K562 (cell line): ENCODE measurements at places on chromosomes 7 and 10.
A peak's percentile ranks its signal among the peaks of the same experiment; 100 is the strongest.

GRCh38 chr10:4103603-4104002, 318.6 kb upstream of the KLF6 start:
- no peak for DNase-seq

GRCh38 chr7:141610671-141611070, 59.5 kb downstream of the AGK start:
- no peak for DNase-seq

GRCh38 chr7:157011333-157012112, 1.1 kb upstream of the MNX1 start:
- no peak for DNase-seq

DNA sequence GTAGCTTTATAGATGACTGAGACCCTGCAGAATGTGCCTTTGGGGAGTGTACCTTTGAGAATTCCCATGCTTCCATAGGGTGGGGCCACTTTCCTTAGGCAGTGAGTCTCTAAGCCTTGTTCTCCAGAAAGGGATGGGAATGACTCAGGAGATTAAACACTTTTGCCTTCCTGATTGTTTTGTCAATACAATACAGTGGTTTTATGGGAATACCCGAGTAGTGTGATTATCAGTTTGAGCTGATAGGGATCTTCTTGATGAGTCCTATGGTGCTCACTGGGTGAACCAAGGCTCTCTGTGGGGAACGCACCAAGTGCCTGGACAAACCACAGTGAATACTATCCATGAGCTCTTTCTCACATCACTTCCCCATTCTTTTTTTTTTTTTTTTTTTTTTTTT, 6.3 kb downstream of the MYOF start:
- DNase-seq, result no peak

DNA sequence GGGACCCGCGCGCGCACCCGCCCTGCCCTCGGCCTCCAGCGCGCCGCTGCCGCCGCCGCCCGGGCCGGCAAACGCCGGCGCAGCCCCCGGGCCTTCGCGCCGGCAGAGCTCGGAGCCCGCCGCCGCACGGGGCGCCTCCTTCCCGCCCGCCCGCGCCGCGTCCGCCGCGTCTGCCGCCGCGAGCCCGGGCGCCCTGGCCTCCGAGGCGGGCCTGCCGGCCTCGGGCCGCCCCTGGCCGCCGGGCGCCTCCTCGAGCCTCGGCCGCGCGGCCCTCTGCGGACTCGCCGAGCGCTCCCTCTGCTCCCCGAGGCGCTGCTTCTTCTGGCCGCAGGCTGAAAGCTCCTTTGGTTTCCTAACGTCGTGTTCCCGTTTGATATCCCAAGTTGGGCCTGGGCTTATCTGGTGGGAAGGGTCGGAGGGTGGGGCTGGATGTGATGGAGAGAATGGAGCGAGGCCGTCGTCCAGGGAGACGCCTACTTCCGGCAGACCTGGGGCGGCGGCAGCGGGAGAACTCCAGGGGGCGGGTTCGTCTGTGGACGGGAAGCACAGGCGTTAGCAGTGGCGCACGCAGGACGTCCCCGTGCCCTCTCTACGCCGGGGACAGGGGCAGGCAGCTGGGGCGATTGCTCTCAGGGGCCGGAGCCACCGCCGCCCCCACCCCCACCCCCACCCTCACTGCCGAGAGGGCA, 221.0 kb downstream of the PHTF2 start:
- peak; percentile 93 for DNase-seq

GRCh38 chr7:3280445-3280844, 20.6 kb upstream of the SDK1 start:
- no peak for DNase-seq

- no peak for DNase-seq
Measured at GRCh38 chr10:101879456-101880231, 36.0 kb upstream of the KCNIP2 start.

GRCh38 chr10:28250782-28251181, 52.1 kb downstream of the MPP7 start:
- no peak for DNase-seq

DNA sequence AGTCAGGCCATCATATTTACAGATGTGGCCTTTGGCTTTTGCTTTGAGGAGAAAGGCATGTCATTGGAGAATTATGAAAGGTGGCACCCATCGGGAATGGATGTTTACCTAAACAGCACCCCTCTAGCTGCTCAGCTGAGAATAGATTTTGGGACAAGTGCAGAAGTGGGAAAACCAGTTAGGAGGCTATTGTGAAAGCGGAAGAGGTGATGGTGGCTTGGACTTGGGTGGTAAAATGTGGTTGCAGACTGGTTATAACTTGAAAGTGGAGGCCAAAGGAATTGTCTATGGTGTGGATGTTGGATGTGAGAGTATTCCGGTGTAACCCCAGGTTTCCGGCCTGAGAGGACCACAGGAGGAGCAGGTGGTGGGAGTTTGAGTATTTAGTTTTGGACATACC, 5.2 kb upstream of the SLC12A9 start:
- DNase-seq, result no peak

GRCh38 chr7:124643311-124643811, 122.2 kb downstream of the GPR37 start:
- no peak for DNase-seq

- no peak for DNase-seq
Measured at GRCh38 chr7:71544816-71545215, 412.9 kb downstream of the GALNT17 start.

DNA sequence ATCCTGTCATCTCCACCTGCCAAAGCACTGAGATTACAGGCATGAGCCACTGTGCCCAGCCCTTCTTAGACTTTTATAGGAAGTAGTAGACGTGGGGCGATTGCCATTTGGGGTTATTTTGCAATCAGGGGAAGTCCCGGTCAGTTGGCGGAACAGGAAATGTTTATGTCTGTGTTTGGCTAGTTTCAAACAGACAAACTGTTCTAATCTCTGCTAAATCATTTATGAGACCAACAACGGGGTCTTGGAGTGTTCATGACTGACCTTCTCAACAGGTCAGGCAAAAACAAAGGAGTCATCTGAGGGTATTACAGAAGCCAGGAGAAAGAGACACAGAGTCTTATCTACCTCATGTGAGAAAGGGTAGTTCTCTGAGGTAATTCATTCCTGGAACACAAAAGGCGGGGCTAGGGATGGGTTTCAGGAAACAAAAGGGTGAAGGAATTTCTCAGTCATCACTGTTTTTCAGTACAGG, 6.6 kb upstream of the TPK1 start:
- DNase-seq, result no peak

GRCh38 chr10:32095116-32095733, 39.0 kb upstream of the KIF5B start:
- DNase-seq, result no peak

DNA sequence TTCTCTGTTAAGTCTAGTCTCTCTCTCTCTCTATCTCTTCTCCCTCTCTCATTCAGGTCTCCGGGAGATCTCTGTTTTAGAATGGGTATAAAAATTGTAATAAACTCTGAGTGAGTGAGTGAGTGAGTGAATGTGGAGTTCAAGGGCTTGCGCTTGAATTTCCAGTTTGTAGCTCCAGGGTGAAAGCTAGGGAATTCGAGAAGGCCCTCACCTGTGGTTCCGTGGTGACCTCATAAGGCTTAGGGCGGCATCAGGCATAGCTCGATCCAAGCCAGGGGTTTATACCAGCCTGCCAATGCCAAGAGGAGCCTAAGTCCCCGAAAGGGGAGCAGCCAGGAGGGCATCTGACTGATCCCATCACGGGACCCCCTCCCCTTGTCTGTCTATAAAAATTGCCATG, 456 bp downstream of the AKR1B15 start:
- no peak for DNase-seq

DNA sequence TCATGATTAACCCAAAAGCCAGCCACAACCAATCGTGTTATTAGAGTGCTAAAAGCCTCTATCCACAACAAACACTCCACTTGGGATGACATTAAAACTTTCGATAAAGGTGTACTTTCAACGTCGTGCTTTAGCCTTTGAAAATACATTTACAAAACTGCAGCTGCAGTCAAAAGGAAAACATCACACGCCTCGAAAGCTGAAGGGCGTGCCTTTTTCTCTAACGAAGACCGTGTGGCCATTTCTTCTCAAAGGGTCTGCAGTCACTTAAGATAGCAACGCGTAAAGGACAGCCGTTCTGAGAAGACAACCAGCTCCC, 1.1 kb downstream of the ARHGAP12 start:
- DNase-seq, result no peak

DNA sequence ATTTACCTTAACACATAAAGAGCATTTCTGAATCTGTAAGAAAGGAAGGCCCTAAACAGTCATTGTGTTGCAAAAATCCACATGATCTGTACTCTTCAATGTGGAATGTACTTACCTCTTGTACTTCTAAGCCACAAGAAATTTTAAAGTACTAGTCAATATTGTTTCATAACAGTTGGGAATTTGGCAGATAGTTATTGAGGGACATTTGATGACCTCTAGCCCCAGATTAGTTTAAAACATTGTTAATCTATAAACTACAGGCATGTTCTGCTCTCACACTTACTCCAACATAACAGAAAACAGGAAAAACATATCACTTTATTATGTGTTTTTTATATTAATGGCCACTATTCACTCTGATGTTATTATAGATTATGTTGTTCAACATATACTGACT, 985.7 kb upstream of the LRRTM3 start:
- DNase-seq, result no peak

DNA sequence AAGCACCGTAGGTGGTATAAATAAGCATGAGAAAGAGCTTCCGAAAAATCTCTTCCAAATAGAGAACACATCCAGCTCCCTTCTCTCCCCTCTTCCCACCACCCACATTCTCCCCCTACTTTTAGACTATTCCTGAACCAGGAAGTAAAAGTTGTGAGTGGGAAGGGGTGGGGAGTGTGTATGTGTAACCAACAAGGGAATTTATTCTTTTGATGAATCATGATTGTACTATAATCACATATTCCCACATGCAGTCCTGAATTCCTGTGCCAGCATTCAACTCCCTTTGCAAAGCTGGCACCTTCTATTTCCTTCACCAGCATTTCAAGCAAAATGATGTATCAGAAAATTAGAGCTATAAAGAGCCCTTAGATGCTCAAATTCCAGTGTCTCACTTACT, 230.6 kb upstream of the CHRM2 start:
- DNase-seq, result no peak

DNA sequence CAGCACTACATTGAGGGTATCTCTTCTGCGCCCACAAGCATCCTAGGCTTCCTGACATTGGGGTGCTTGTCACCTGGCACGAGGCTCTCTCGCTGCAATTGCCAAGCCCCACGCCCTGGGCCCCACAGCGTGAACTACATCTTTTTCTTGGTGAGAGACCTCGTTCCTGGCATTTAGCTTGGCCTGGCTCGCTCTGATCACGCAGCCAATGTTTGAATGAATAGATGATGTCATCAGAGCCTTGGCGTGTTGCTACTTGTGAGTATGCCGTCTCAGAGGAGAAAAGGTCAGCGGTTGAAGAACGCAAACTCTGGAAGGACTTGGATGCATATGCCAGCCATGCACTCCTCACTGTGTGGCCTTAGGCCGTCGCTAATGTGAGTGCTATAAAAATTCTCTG, 150.2 kb upstream of the AUTS2 start:
- no peak for DNase-seq

GRCh38 chr7:12490107-12490688, 80.3 kb upstream of the SCIN start:
- peak; percentile 42 for DNase-seq

GRCh38 chr10:100882671-100883311, 30.0 kb upstream of the SLF2 start:
- DNase-seq, result no peak

- peak; percentile 66 for DNase-seq
Measured at GRCh38 chr7:139618482-139619366, 95.2 kb downstream of the CLEC2L start.

- DNase-seq, result no peak
Measured at GRCh38 chr10:71511206-71511605, 114.5 kb downstream of the CDH23 start.

DNA sequence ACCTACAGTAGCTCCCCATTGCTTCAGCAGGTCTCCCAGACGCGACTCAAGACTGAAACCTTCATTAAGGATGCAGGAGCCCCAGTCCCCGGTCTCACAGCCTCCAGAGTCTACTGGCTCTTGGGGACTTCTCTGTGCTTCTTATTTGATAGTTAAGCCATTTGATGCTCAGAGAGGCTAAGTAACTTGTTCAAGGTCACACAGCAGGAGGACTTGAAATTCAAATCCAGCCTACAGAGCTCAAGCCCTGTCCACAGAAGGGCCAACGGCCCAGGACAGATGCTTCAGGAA, 21.2 kb upstream of the ZMIZ1 start:
- no peak for DNase-seq

GRCh38 chr10:51377932-51378599, 303.8 kb downstream of the PRKG1 start:
- DNase-seq, result no peak

DNA sequence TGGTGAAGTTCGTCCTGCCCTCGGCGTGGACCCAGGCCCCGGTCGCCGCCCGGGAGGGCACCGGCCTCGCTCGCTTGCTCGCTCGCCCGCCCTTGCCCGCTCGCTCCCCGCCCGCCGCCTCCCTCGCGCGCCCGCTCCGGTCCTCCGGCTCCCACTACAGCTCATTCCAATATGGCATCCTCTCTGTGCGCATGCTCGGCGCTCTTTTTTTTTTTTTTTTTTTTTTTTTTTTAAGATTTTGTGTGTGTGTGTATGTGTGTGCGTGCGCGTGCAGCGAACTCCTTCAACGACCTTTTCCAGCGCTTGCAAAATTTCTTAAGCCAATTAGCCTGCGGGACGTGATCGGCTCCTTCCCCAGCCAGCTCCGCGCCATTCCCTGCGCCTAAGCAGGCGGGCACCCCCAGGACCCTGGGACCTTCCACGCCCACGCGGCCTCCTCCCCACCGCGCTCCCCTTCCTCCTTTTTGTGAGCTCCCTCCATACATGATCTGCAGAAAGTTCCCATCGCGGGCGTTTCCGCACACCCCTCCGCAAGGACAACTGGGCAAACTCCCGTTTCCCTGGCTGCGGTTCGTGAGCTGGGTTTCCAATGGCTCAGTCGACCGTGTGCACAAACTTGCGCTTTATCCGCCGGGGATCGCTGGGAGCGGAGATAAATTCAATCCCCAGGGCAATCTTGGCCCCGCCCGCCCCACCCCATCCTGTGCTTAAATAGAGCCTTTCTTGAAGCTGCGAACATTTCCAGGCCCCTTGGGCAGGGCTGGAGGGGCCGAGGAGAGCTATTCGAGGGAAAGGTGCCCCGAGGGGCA, at the start of gene SFMBT2:
Gene SFMBT2, minus strand, starts transcription at position 173 of the 809 bp plus-strand sequence. CDS start 29,136 bp downstream, outside the sequence.
- peak; percentile 81 for DNase-seq

GRCh38 chr7:159246702-159247480, 102.2 kb upstream of the VIPR2 start:
- DNase-seq, result no peak

GRCh38 chr10:72175149-72175548, 40.7 kb upstream of the ANAPC16 start:
- DNase-seq, result no peak
